ENCODE measurements at places on chromosomes 1 and 21.

DNA sequence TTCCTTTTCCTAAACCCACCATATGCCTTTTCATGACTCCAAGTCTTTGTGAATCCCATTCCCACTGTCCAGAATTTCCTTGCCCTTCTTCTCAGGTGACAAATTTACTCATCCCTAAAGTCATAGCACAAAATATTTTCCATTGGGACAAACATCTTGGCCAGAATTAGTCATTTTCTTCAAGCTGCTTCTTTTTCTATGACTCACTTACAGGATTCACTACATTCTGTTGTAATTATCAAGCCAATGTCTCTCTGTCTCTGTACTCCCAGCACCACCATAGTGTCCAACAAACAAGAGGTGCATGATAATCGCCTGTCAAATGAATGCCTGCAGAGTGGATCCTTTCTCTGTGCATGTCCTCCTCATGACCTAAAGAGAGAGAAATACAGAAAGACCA lies 37.8 kb downstream of the SGIP1 start:
- DNase-seq, result no peak

DNA sequence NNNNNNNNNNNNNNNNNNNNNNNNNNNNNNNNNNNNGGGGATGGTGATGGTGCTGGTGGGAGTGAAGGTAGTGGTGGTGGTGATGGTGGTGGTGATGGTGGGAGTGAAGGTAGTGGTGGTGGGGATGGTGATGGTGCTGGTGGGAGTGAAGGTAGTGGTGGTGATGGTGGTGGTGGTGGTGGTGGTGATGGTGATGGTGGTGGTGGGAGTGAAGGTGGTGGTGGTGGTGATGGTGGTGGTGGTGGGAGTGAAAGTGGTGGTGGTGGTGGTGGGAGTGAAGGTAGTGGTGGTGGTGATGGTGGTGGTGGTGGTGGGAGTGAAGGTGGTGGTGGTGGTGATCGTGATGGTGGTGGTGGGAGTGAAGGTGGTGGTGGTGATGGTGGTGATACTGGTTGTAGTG lies 93.6 kb downstream of the CRYAA start:
- DNase-seq, result peak; percentile 62

DNA sequence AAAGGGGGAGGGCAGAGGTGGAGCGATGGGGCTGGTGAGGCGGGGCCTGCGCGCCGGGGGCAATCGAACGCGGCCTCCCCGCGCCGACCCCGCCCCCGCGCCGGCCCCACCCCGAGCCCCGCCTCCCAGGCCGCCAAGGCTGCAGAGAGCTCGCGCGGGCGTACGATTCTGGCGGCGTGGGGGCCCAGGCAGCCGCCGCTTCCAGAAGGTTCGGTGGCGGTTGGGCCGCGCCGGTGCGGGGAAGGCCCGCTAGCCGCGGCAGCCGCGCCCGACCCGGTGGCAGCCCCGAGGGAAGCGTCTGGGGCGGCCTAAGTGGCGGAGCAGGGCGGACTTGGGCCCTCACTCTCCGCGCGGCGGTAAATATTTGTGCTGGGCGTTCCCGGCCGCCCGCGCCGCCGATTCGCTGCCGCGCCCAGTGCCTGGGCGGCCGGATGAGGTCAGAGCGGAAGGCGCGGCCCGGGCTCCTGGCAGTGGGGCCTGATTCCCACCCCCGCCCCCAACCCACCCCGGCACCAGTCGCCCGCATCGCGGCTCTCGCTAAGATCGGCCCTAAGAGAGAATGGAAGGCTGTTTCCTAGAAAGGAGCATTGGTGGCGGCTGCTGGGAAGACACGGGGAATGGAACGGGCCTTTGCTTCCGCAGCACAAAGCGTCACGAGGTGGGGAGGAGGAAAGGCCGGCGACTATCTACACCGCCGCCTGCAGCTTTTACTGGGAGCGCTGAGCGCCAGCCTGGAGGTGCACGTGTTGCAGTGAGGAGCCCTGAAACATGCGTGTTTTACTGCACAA lies at the start of gene ACOT7:
Gene ACOT7 (minus strand): TSS at position 368 of the 788 bp plus-strand sequence. CDS start 368 bp downstream, outside the sequence.
- DNase-seq, result peak; percentile 92

GRCh38 chr1:202135221-202135721 lies 9.3 kb downstream of the ARL8A start:
- DNase-seq, result no peak

DNA sequence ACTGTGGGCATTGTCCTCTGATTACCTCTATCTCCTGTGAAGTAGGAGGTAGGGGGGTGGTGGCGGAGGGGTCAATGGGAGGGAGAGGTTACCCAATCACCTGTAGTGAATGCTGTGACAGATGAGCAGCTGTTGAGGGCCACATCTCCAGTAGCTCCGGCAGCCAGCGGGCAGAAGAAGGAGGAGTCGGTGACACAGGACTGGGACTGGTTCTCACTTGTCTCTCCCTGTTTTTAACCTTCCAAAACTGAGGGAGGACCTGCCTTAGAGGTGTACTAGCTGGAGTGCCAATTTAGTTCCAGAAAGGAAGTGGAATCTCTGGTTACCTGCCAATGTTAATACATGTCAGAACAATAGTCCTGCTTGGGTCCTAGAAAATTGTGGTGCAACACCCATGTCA lies 56.2 kb upstream of the ENAH start:
- no peak for DNase-seq

GRCh38 chr1:245245021-245245667 lies 90.4 kb downstream of the KIF26B start:
- no peak for DNase-seq

GRCh38 chr1:6359216-6360116 lies 34.1 kb downstream of the ACOT7 start:
- peak; percentile 78 for DNase-seq

DNA sequence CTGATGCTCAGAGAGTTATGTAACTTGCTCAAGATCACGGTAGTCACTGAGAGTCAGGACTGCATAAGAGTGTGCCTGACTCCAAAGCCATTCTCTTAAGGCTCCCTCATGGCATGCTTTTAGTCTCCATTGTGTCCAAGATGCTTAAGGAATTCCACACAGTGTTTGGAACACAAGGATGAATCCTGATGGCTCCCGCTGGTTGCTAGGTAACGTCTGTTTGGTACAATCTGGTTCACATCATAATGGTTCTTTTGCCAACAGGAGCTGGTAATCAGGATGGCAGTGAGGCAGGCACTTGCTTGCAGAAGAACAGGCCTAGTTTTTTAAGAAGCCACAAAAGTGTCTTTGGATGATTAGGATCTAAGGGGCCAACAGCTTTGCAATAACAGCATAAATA lies 436.5 kb upstream of the DAB1 start:
- no peak for DNase-seq

- no peak for DNase-seq
Measured at GRCh38 chr1:240709676-240710075, 97.7 kb upstream of the GREM2 start.

DNA sequence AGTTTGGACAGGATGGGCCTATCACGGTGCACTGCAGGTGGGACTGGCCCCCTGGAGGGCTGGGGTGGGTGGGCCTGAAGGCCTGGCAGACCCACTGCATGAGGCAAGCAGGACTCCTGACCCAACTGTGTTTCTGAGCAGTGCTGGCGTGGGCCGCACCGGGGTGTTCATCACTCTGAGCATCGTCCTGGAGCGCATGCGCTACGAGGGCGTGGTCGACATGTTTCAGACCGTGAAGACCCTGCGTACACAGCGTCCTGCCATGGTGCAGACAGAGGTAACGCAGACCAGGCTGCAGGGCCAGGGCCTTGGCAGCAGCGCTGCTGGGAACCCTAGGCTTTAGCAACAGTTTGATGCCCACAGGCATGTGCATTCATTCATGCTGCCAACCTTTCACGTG lies 29.0 kb upstream of the KDM4A start:
- DNase-seq, result no peak

DNA sequence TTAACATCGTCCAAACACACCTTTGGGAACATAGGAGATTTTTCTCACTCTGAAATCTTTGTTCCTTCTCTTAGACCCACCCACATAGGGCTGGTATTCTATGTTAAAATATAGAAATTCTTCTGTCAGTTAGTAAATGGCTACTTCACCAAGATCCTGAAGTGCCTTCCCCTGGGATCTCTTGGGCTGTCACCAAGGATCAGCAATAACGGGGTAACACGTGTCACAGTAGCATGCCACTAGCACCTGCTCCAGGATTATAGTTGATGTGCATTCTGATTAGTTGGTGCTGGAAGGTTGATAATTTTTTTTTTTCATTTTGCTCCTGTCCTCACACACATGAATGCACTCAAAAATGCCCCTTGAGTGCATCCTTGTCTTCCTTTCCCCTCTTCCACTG lies 298.7 kb downstream of the NTNG1 start:
- no peak for DNase-seq

GRCh38 chr1:5369223-5369622 lies 623.0 kb downstream of the NPHP4 start:
- no peak for DNase-seq

- no peak for DNase-seq
Measured at GRCh38 chr1:36212782-36213181, 11.5 kb upstream of the THRAP3 start.

- DNase-seq, result no peak
Measured at GRCh38 chr1:181508486-181509165, 25.3 kb downstream of the CACNA1E start.

- DNase-seq, result no peak
Measured at GRCh38 chr1:172719694-172720138, 60.8 kb downstream of the FASLG start.

DNA sequence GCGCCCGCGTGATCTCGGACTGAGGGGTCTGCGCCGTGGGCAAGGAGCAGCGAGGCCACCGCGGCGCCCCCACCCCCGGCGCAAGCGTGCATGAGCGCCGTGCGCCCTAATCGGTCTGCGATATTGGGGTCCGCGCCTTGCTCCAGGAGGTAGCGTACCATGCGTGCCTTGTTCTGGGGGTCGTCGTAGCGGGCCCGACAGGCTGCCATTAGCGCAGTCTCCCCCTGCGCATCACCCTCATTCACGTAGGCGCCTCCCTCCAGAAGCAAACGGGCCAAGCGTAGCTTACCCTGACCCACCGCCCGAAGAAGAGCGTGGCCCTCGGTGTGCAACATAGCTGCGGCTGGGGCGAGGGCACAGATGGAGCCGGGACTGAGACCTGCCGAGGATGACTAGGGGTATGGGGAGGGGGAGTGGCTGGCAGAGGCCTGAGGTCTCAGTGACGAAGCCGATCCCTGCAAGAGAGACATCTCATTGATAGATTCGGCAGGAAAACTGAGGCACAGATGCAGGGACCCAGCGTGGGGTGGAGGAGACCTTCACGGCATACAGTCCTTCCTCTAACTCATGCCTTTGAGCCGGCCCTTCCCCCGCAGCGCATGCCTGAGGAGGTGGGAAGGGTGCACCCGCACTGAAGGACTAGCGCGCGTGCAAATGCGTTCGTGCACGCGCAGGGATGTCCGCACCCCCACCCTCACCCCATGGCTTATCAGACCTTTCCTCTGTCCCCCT lies 2.8 kb downstream of the ANKRD34A start:
- peak; percentile 85 for DNase-seq

- DNase-seq, result no peak
Measured at GRCh38 chr1:215625949-215626348, 58.8 kb downstream of the KCTD3 start.

- no peak for DNase-seq
Measured at GRCh38 chr1:8970870-8971337, 25.2 kb downstream of the CA6 start.
